Ascending aorta (tissue), 2 donors: ENCODE measurements at places on chromosomes 11 and 22. TPM values are rescaled to one million over a fixed set of nuclear protein-coding genes. Genes with fewer than 3 reads are reported as not detected.

GRCh38 chr11:11813288-11813962 is 28.3 kb upstream of the USP47 start:
- no peaks in the 10 kb centered on the region for H3K27me3 ChIP-seq
- no peaks in the 10 kb centered on the region for H3K4me1 ChIP-seq
- no peaks in the 10 kb centered on the region for H3K36me3 ChIP-seq
- peak; percentile 92 for DNase-seq
- H3K27ac ChIP-seq: peak overlapping the region; percentile 47

DNA sequence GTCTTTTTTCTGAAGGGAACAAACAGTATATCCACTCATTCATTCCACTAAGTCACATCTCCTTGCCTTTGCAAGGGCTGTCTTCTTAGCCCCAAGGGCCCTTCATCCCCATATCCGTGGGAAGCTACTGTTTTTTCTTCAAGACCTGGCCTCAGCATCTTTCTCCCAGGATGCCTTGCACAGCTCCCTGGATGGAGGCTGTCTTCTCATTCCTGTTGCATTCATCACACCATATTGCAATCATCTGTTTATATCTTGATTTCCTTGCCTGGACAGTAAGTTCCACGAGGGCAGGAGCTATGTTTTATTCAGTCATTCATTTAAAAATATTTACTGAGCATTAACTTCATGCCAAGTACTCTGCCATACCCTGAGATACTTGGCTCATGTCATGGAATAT is 29.3 kb upstream of the NECTIN1 start:
- no peak overlapping the region for H3K27ac ChIP-seq
- DNase-seq: no peak
- no peak overlapping the region for H3K4me3 ChIP-seq
- peaks cover under 1% of the 10 kb centered on the region for H3K4me1 ChIP-seq
- no peaks in the 10 kb centered on the region for H3K36me3 ChIP-seq
- H3K27me3 ChIP-seq: no peaks in the 10 kb centered on the region

- no peaks in the 10 kb centered on the region for H3K36me3 ChIP-seq
- no peak overlapping the region for H3K27ac ChIP-seq
- H3K4me1 ChIP-seq: peaks cover 6% of the 10 kb centered on the region
- no peaks in the 10 kb centered on the region for H3K27me3 ChIP-seq
Observed at GRCh38 chr22:27613099-27614005, 188.2 kb downstream of the MN1 start.

- H3K27ac ChIP-seq: no peak overlapping the region
- H3K36me3 ChIP-seq: peaks cover 7% of the 10 kb centered on the region
- H3K27me3 ChIP-seq: no peaks in the 10 kb centered on the region
- no peak overlapping the region for H3K4me3 ChIP-seq
- peaks cover 8% of the 10 kb centered on the region for H3K4me1 ChIP-seq
- no peak for DNase-seq
Observed at GRCh38 chr22:45235851-45236342, 4.8 kb downstream of the KIAA0930 start.

DNA sequence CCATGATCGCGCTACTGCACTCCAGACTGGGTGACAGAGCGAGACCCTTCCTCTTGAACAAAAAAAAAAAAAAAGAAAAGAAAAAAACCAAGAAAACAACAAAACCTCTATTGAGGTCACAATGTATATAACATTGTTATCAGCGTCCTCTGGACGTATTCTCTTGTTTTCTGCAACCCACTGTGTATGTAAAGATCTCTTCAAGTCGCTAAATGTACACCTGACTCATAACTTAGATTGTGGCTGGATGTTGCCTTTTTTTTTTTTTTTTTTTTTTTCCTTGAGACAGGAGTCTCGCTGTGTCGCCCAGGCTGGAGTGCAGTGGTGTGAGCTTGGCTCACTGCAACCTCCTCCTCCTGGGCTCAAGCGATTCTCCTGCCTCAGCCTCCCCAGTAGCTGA is 1.4 kb upstream of the YPEL1 start:
- H3K4me3 ChIP-seq: no peak overlapping the region
- H3K36me3 ChIP-seq: no peaks in the 10 kb centered on the region
- no peak for DNase-seq
- no peak overlapping the region for H3K27ac ChIP-seq
- H3K4me1 ChIP-seq: peaks cover 7% of the 10 kb centered on the region

DNA sequence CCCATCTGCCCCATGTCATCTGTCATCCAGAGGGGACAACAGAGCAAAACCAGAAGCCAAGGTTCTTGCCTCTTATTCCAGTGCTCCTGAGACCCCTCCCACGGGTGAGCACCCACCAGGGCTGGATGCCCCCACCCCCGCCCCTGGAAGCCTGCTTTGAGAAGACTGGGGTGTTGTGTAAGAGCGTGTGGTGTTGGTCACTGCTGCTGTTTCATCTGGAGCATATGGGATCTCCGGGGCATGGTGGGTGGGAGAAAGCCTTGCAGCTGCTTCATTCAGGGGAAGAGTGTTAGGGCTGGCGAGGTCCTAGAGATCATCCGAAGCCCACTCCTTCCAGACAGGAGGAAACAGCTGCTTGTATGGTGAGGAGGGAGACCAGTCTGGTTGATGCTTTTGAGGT is 54.1 kb downstream of the CHRDL2 start:
- no peaks in the 10 kb centered on the region for H3K27me3 ChIP-seq
- DNase-seq: no peak
- H3K36me3 ChIP-seq: no peaks in the 10 kb centered on the region
- no peak overlapping the region for H3K27ac ChIP-seq
- H3K4me3 ChIP-seq: no peak overlapping the region

DNA sequence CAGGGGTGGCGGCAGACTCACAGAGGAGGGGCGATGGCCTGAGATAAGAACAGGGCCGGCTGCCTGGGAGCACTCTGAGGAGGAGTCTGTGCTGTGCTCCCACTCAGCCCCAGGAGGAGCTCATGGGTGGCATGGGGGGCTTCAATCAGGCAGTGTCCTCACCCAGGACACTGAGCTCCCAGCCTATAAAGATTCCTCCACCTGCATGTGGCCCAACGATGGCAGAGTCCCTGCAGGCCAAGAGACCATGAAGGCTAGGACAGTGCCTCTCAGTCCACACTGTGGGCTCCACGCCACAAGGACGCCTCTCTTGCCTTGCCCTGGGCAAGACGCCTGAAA is 1.9 kb downstream of the CST6 start:
- H3K27ac ChIP-seq: peak overlapping the region; percentile 94
- H3K27me3 ChIP-seq: no peaks in the 10 kb centered on the region

DNA sequence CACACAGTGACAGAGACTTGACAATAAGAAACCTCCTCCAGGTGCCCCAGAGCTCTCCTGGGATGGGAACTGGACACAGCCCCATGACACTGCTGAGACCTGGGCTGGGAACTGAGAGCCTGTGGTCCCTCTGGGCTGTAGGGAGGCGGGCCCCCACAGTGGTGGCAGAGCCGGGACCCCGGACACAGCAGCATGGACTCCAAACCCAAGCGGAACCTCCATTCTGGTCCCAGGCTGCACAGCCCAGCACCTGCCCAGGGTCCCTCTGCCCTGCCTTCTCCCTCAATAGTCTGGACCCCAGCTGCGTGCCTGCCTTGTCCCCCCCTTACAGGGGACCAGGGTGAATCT is 8.4 kb upstream of the APOBEC3H start:
- no peak overlapping the region for H3K4me3 ChIP-seq
- no peaks in the 10 kb centered on the region for H3K27me3 ChIP-seq
- no peaks in the 10 kb centered on the region for H3K4me1 ChIP-seq
- no peak overlapping the region for H3K27ac ChIP-seq

- H3K27me3 ChIP-seq: no peaks in the 10 kb centered on the region
- H3K27ac ChIP-seq: no peak overlapping the region
- no peaks in the 10 kb centered on the region for H3K36me3 ChIP-seq
- H3K4me1 ChIP-seq: peaks cover 5% of the 10 kb centered on the region
- no peak overlapping the region for H3K4me3 ChIP-seq
Observed at GRCh38 chr11:96105944-96106343, 182.0 kb upstream of the MTMR2 start.

DNA sequence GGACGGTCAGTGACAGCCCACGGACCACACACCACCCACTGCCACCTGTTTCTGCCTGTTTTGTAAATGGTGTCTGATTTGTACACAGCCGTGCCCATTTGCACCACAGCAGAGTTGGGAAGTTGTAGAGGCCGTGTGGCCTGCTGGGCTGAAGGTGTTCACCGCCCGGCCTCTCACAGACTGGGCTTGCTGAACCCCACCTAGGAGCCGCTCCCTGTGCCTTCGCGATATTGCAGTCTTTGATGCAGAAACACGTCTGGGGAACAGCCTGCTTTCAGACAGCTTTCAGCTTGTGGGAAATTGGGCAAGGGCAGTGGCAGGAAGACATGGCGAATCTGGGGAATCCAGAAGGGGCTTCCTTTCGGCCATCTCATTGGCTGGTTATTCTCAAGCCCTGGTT is 9.8 kb upstream of the GRAMD4 start:
- no peaks in the 10 kb centered on the region for H3K27me3 ChIP-seq
- no peak for DNase-seq
- H3K4me1 ChIP-seq: no peaks in the 10 kb centered on the region
- H3K27ac ChIP-seq: no peak overlapping the region
- H3K36me3 ChIP-seq: no peaks in the 10 kb centered on the region

DNA sequence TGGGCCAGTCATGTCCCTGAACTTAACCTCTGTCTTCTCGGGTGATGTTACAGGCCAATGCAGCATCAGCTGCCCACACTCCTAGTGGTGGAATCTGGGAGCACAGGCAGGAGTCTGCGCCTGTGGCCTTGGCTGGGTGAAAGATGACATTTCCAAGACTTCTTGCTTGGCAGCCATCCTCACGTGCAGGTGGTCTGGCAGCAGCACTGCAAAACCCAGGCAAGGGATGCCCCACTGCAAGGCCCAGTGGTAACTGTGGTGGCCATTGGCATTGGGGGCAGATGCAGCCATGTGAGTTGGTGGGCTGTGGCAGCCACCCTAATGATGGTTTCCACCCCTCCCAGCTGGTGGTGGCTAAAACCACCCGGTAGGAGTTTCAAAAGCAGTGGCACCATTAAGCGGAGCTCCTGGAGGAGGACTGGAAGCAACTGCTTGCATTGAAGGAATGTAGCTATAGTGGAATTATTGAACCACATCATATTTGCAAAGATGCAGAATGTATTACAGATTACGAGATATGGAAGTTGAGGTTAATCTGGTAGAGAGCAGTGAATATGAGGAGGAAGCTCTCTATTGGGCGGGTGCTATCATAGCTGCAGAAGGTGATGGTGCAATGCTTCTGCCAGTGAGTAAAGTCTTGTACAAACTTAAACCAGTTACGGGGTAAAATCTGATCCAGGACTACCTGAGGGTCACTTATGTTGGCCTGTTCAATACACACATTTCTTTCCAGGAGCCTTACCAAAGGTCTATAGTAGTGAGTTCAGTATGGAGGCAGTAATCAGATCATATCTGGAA is 120.7 kb upstream of the TOP3B start:
- DNase-seq: no peak
- H3K36me3 ChIP-seq: no peaks in the 10 kb centered on the region
- no peaks in the 10 kb centered on the region for H3K27me3 ChIP-seq
- no peaks in the 10 kb centered on the region for H3K4me1 ChIP-seq

DNA sequence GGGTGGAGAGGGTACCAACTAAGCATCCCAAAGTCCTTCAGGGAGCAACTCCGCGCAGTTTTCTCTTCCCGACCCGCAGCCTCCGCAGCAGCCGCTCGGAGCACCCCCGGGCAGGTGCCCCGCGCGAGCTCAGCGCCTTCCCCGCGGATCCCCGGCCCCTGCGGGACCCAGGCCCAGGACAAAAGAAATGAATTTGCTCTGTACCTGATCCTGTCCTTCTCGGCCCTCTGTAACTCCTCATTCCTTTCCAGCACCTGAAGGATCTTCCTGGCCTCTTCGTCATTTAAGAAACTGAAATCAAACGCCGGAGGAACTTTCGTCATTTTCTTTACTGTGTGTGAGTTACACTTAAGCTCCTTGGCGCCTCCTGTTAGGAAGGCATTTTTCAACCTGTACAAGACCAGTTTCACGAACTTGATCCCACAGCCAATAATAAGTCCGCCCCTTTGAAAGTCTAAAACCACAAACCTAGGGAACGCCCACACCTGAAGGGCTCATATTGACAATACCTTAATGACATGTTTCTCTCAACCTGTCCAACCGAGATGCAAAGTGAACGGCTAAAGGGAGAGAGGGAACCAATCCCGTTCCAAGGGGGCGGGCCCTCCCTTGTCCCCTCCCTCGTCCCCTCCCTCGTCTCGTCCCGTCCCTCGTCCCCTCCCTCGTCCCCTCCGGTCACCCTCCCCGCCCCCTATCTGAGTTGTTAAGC is at the start of gene EXPH5:
EXPH5 (minus strand) TSS at position 555 of the 709 bp plus-strand sequence; CDS start at position 323, 232 bp downstream.
- peak; percentile 53 for DNase-seq
- H3K4me3 ChIP-seq: peak within 1 kb of the TSS; percentile 73
- H3K27me3 ChIP-seq: no peaks in the 10 kb centered on the region

SCGB1C1 gene
- total RNA-seq: not detected

SMIM38 gene
- total RNA-seq: 3.1 TPM
